Bladder microvascular endothelial cell (primary cell): ENCODE measurements at places on chromosomes 4 and X. TPM values are rescaled to one million over a fixed set of nuclear protein-coding genes. Genes with fewer than 3 reads are reported as not detected.

SMC1A gene
- total RNA-seq: 11.8 and 18.3 TPM in 2 replicates

NDST3 gene
- total RNA-seq: 0.16 and 5.9 TPM in 2 replicates

SOD3 gene
- 0.31 and 0.32 TPM in 2 replicates for total RNA-seq

XKRX gene
- total RNA-seq: 0.06 TPM in 1 of 2 replicates, not detected in the other

CDS1 gene
- 0.06 and 0.32 TPM in 2 replicates for total RNA-seq

PPP2R2C gene
- total RNA-seq: 0.16 and 0.38 TPM in 2 replicates

GPC4 gene
- 0.16 and 2.3 TPM in 2 replicates for total RNA-seq

PHKA2 gene
- total RNA-seq: 13.4 and 14.0 TPM in 2 replicates

SPIN4 gene
- total RNA-seq: 2.9 and 6.3 TPM in 2 replicates

HS6ST2 gene
- total RNA-seq: under 0.01 and 0.13 TPM in 2 replicates

TREX2 gene
- total RNA-seq: 2.1 and 7.3 TPM in 2 replicates

PPP4R3C gene
- total RNA-seq: not detected in 2 replicates

ARHGAP24 gene
- total RNA-seq: 36.8 and 41.6 TPM in 2 replicates

NSDHL gene
- total RNA-seq: 12.5 and 16.4 TPM in 2 replicates

SLC49A3 gene
- total RNA-seq: 4.4 and 5.9 TPM in 2 replicates
